ENCODE measurements at places on chromosomes 12 and 14. TPM values are rescaled to one million over a fixed set of nuclear protein-coding genes. Genes with fewer than 3 reads are reported as not detected.

DNA sequence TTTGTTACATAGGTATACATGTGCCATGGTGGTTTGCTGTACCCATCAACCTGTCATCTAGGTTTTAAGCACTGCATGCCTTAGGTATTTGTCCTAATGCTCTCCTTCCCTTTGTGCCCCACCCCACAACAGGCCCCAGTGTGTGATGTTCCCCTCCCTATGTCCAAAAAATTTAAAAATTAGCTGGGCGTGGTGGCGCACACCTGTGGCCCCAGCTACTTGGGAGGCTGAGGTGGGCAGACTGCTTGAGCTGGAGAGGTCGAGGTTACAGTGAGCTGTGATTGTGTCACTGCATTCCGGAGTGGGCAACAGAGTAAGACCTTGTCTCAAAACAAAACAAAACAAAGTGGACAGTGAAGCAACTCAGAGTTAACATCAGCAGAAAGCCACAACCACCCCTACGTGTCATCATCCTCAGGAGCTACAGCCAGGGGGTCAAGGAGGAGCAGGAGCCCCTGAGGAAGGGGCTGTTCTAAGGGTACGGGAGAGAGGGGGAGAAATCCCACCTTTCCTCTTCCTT is 36.8 kb upstream of the SGPP1 start:
- H3K4me1 ChIP-seq: no peaks in the 10 kb centered on the region
- DNase-seq: no peak
- no peak overlapping the region for H3K4me3 ChIP-seq

RD3L gene
- not detected for total RNA-seq

P3H3 gene
- total RNA-seq: 40.4 TPM

GRCh38 chr12:47864646-47865235 is 40.1 kb downstream of the VDR start:
- no peaks in the 10 kb centered on the region for H3K27me3 ChIP-seq
- no peak overlapping the region for H3K4me3 ChIP-seq
- no peak for DNase-seq
- no peak overlapping the region for H3K27ac ChIP-seq
- H3K4me1 ChIP-seq: no peaks in the 10 kb centered on the region

LMO3 gene
- total RNA-seq: 6.6 TPM

DNA sequence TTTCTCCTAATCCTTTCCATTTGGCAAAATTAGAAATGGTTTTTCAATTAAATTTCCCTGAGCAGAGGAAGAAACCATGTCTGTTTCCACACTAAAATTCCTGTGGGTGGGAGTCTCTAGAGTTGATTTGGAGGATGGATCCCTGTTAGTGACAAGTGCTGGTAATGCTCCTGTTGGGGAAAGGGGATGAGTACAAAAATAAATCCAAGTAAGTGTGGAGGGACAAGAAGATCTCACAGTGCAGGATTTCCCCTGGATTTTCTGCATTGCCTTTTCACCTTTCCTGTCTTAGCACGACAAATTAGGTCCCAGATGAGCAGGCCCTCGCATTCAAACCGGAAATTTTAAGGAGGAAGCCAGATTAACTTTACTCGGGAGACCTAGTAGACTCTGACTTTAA is 107.5 kb downstream of the DAD1 start:
- H3K27me3 ChIP-seq: no peaks in the 10 kb centered on the region
- no peaks in the 10 kb centered on the region for H3K4me1 ChIP-seq
- no peak overlapping the region for H3K27ac ChIP-seq

Data from Peyer's patch (tissue), 4 donors.